ENCODE measurements at places on chromosomes 7 and 10.

- DNase-seq = no peak
Observed at GRCh38 chr7:34136698-34137097, 231.4 kb downstream of the BMPER start.

- no peak for DNase-seq
Observed at GRCh38 chr10:8056378-8056777, 1.9 kb downstream of the GATA3 start.

GRCh38 chr7:9030976-9031375, 597.6 kb downstream of the NXPH1 start:
- no peak for DNase-seq

- no peak for DNase-seq
Observed at GRCh38 chr10:78199005-78199725, 165.5 kb downstream of the RPS24 start.

DNA sequence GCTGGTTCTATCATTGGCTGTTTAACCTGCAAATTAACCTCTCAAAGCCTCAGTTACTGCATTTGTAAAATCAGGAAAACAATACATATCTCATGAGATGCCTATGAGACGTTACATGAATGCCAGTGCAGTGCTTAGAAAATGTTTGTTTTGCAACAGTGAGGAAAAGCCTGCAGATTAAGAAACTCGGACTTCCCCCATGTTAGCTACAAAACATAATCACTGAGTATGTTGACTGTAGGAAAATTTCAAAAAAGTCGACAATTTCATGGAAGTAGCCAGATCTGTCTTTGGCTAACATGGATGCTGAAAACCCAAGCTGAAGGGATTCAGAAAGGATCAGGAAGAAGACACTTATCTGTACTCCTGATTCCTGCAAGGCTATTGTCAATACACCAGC, 121.4 kb downstream of the TRIL start:
- no peak for DNase-seq

DNA sequence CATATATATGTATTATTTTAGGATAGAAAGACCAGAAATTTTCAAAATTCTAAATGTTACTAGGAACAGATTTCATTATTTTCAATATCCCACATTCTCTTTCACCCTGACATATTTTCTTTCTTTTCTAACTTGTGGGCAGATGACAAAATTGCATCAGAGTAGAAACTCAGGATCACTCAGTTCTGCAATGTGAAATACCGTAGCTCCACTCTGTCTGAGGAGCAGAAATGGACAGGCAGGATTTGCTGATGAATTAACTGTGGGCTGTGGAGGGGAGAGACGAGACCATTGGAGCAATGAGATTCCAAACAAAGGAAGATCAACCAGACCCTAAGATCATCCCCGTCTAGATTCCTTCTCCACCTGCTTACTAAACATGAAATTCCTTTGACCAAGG, 37.0 kb upstream of the SVOPL start:
- DNase-seq = no peak

DNA sequence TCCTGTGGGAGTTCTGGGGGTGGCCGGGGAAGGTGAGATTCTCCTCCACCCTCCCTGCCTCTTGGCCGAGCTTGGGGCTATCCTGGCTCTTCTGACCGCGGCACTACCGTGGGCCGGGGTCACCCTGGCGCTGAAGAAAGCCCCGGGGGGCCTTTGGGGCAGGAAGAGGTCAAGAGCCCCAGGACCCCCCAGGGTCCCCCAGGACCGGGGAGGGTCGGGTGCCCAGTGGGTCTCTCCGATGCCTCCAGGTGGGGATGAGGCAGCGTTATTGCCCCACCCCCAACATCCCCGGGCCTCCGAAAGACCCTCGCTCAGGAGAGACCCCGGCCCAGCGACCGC, 439 bp upstream of the KNDC1 start:
- DNase-seq = no peak

- no peak for DNase-seq
Observed at GRCh38 chr7:80216996-80217842, 82.6 kb downstream of the GNAI1 start.

- DNase-seq = no peak
Observed at GRCh38 chr7:131011976-131012375, 278.0 kb upstream of the KLF14 start.

DNA sequence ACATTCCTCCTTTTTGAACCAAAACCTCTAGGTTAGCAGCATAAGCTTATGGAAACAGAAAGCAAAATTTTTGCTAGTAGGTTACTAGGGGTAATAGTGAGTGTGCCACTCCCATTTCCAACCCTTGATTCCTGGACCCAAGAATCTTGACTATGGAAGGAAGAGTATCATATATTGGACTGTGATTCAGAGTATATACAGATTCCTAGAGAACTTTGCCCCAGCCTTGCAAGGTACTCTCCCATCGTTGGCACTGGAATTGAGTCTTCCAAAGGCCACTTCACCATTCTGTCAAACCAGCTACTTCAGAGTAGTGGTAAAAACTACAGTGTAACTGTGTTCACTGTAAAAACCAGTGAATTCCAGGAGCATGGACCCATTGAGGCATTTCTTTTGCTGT, 69.4 kb downstream of the LRRC17 start:
- DNase-seq = no peak
